ENCODE measurements at places on chromosomes 2 and 18.

DNA sequence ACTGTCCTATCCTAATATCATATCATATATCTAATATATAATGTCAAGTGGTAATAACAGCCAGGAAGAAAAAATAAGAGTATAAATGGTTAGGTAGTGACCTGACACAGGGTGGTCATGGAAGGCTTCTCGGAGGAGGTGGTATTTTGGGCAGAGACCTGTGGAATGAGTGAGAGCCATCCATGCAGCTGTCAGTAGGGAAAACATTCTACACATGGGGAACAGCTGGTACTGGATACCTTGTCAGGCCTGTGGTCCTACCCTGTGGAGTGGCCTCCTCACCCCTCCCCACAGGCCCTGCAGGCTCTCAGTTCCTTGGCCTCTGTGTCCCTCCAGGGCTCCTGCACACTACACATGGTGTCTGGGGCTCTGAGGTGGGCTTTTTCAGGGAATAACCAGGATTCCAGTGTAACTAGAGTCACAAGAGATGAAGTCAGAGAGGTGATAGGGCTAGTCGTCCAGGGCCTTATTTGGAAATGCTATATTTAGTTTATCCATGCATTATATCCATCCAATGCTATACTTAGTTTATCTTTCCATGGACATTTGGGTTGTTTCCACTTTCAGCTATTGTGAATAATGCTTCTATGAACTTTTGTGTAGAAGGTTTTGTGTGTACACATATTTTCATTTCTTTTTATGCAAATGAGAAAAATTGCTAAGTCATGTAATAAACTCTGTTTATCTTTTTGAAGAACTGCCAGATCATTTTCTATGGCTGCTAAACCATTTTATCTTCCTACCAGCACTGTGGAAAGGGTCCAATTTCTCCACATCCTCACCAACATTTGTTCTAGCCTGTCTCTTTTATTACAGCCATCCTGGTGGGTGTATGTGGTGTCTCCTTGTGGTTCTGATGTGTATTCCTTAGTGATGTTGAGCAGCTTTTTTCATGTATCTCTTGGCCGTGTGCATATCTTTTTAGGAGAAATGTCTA is 75.6 kb downstream of the TPGS2 start:
- no peak for DNase-seq

- DNase-seq: no peak
Observed at GRCh38 chr2:3730646-3731045, 27.3 kb downstream of the DCDC2C start.

- DNase-seq: peak; percentile 76
Observed at GRCh38 chr18:56358608-56359280, 279.6 kb downstream of the TXNL1 start.

- no peak for DNase-seq
Observed at GRCh38 chr18:48312066-48312465, 97.1 kb downstream of the ZBTB7C start.

GRCh38 chr2:43328832-43329231 is 102.4 kb upstream of the ZFP36L2 start:
- DNase-seq: no peak

GRCh38 chr2:145765874-145766273 is 1246.0 kb upstream of the ZEB2 start:
- no peak for DNase-seq

- no peak for DNase-seq
Observed at GRCh38 chr2:88613921-88614320, 13.3 kb downstream of the EIF2AK3 start.

GRCh38 chr2:45498661-45499550 is 112.2 kb downstream of the SRBD1 start:
- no peak for DNase-seq

GRCh38 chr2:84959566-84960506 is 11.1 kb upstream of the KCMF1 start:
- DNase-seq: no peak

DNA sequence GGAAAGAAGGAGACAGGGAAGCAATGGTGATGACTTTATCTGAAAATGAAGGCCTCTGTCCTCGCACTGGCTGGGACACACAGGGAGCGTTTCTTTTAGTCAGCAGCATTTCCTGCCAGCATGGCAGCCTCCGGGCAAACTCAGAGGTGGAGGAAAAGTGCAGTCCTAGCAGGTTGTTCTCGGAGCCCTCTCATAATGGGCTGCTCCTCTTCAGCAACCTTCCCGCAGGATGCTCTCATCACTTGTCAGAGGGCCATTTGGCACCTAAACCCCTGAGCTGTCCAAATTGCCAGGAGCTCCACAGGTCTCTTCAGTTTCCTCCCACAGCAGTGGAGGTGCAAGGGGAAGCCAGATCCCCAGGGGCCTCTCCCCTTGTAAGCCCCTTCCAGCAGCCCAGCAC is 6.2 kb downstream of the STK39 start:
- no peak for DNase-seq

DNA sequence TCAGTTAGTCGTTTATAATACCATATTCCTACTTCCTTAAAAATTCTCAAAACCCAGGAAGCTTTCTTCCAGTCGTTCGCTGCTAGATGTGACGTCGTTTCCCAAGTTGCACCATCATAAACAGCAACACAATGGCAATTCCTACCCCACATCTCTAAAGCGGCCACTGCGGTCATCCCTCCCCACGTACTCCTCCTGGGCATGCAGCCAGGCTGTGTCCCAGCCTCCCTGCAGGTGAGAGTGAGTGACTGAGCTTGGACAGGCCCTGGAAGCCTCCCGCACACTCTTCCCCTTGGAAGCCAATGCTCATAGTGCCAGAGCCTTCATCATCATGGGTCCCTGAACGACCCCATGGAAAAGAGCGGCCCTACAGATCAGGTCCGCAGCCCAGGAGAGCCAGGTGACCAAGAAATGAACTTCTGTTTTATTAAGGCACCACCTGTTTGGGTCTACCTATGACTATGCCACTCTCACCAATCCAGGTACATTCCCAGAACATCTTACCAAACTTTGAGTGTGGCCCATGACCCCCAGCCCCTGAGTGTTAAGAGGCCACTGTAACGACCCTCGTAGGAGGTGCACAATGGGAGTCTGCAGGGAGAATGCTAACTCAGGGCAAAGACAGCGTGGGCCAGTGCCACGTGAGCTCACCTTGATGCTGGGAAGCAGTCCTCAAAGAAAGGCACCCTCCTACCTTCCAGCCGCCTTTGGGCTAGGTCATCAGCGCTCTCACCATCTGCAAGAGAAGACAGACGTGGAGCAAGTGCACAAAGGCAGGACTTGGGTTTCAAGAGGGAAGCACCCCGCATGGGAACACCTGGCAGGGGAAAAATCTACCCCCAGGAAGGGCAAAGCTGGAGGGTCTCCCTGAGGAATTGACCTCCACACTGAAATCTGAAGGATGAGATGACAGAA is 74.7 kb upstream of the RAB6C start:
- DNase-seq: no peak

- DNase-seq: no peak
Observed at GRCh38 chr2:240932001-240932723, 26.0 kb downstream of the CROCC2 start.

GRCh38 chr2:103165836-103166235 is 404.0 kb downstream of the TMEM182 start:
- no peak for DNase-seq

DNA sequence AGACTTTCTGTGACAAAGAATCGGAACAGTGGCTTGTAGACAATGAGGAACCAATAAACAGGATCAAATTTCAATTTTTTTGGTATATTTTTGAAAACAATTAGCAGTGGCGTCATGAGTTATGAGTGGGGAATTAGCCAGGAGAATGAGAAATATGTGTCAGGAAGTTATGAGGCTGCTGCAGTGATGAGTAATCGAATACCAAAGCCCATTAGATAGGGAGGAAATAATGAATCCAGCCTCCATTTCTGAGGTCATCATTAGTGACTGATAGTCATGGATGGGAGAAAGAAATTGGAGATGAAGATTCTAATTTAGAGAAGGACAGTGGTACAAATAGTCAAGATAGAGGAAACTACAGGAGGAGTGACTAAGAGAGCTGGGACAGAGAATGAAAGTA is 673.1 kb upstream of the VRK2 start:
- peak; percentile 75 for DNase-seq

DNA sequence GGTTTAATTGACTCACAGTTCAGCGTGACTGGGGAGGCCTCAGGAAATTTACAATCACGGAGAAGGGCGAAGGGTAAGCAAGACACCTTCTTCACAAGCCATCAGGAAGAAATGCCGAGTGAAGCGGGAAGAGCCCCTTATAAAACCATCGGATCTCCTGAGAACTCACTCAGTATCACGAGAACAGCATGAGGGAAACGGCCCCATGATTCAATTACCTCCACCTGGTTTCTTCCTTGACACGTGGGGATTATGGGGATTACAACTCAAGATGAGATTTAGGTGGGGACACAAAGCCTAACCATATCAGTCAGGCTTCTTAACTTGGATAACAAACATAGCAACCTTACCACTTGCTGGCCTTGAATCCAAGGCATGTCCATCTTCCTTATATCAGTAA is 289.0 kb upstream of the STON1 start:
- no peak for DNase-seq

GRCh38 chr2:422676-423435 is 135.0 kb upstream of the ALKAL2 start:
- DNase-seq: no peak

GRCh38 chr2:225599856-225600255 is 200.3 kb downstream of the NYAP2 start:
- DNase-seq: no peak

DNA sequence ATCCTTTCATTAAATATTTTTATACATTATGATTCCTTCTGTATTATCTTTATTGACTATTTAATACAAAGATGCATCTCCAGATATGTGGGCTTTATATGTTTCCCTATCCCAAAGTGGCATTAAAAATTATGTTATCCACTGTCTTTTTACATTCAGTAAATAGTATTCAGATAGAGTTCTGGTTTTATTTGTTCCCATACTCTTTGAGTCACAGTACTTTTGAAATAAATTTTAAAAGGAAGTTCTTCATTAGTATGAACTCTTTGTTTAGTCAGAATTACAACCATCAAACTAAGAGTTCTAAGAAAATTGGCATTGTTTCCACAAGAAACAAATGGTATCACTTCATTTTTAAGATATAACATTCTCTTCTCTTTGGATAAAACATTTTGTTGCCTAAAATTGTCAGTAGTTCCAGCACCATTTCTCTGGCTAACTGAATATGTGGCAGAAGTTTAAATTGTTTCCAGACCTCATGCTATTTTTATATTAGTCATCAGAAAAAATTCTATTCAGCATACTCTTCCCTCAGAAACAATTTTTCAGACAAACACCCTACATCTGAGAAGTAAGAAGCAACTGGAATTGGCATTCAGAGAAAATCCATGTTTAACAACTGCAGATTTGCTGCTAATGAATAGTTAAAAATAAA is 88.5 kb upstream of the COL5A2 start:
- no peak for DNase-seq

GRCh38 chr18:28767727-28768211 is 590.8 kb upstream of the CDH2 start:
- no peak for DNase-seq

All from suppressor macrophage treated with lipopolysaccharide for 1 hour (primary cell).